ENCODE measurements at places on chromosomes 3 and 15.

DNA sequence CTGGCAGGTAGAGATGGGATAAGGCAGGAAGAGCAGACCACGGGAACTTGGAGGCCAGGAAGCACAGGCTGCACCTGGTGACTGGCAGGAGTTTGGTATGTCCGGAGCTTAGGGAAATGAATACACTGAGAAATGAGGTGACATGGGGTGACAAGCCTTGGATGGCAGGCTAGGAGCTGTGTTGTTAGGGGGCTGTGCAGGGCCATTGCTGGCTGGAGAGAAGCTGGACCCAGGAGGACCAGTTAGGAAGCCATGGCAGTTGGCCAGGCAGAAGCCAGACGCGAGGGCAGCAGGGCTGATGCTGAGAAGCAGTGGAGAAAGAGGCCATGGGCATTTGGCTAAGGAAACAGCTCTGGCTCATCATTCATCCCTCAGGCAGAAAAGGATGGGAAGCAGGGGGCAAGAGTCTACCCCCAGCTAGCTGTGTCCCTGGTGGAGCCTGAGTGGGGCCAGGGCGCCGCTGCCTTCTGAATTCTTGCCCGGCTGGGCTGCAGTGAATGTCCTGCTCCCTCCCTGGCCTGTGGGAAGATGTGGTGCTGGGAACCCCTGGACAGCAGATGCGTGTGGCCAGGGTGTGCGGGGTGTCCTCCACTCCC is 255.8 kb downstream of the FAM43A start:
- DNase-seq: no peak

DNA sequence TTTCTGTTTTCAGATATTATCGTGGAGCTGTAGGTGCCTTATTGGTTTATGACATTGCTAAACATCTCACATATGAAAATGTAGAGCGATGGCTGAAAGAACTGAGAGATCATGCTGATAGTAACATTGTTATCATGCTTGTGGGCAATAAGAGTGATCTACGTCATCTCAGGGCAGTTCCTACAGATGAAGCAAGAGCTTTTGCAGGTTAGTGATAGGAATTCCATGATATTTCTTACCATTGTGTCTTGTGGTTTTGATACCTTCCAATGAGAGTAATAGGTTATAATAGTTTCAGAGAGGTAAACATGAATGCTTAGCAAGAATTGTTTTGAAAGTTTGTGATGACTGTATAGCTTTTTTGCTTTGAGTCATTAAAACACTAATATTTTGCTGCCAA is 8.5 kb downstream of the RAB11A start:
- no peak for DNase-seq

DNA sequence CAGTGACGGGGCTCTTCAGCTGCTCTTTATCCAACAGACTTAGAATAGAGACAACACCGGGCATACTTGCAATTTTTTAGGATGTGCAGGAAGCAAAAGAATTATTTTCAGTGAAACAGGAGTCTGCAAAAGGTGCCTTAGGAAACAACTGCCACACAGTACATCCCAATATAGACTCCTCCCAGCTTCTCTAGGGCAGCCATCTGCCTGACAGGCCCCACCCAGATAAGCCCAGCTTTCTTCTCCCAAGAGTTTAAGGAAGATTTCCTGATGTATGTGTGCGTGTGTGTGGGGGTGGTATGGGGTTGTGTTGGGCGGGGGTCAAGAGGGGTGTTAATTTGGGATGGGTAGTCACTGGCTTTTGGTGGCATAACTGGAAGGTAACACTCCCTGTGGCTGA is 21.5 kb downstream of the MAP2K1 start:
- DNase-seq: no peak

DNA sequence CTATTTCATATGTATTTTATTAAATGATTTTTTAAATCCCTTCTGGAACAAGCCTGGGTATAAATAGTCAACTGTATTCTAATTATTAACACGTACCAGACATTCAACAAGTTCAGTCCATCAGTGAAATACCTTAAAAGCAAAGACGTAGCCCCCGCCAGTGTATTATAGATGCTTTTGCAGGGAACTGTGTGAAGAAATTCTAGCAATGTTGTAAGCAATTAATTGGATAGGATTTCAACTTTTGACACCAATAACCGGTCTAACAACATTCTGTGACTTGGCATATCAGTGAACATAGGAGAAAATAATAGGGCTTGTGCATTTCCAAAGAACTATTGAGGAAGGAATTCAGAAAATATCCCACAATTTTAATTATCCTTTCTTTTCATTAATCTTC is 67.2 kb upstream of the TGFBR2 start:
- DNase-seq: no peak

- no peak for DNase-seq
Measured at GRCh38 chr3:134869153-134869726, 74.2 kb downstream of the EPHB1 start.

DNA sequence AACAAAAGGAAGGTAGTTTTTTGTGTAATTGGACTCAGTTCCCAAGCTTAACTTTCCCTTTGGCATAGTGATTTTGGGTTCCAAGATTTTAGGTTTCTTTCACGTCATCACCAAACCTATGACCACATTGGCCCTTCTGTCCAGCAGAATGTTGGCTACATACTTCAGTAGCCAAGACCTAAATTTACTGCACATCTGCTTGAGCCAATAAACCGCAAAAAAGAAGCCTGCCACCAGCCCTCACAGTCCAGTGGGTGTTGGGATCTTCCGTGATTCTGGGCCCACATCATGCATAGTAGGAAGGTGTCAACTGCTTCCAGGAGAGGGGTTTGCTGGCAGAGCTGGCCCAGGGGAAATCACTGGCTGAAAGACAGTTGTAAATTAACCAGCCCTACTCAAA is 57.6 kb upstream of the LIPC start:
- no peak for DNase-seq

All from activated CD4-positive, alpha-beta T cell treated with anti-CD3 and anti-CD28 coated beads for 24 hours (primary cell).